ENCODE measurements at places on chromosomes 11 and 22.

DNA sequence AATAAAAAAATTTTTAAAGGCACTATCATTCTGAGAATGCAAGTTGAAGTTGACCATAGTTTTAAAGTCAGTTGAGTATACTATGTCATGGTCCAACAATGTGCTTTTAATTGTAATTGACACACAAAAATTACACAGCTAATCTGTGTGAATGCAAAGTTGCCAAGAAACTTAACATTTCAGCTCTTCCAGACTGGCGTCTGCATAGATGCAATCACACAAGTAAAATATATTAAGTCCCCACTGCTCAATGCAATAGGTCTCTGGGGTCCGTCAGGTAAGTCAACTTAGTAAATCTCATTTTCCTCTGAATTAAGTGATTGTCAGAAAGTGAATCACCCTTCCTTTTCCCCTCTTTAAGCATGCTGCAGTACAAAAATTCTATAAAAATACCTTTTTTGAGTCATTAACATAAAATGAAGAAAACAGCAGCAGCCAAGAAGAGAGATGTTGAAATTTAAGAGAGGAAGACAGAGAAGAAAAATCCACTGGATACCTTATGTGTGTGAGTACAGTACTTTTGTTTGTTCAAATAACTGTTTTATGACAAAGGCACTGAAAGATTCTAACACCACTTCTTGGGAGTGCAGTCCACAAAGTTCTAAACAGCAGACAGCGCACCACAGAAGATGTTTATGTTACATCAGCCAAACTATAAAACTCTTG, 5.1 kb downstream of the FZD4 start:
- H3K4me1 ChIP-seq: peaks cover 74% of the 10 kb centered on the region
- H3K27ac ChIP-seq: no peak overlapping the region
- H3K36me3 ChIP-seq: peaks cover 69% of the 10 kb centered on the region

DNA sequence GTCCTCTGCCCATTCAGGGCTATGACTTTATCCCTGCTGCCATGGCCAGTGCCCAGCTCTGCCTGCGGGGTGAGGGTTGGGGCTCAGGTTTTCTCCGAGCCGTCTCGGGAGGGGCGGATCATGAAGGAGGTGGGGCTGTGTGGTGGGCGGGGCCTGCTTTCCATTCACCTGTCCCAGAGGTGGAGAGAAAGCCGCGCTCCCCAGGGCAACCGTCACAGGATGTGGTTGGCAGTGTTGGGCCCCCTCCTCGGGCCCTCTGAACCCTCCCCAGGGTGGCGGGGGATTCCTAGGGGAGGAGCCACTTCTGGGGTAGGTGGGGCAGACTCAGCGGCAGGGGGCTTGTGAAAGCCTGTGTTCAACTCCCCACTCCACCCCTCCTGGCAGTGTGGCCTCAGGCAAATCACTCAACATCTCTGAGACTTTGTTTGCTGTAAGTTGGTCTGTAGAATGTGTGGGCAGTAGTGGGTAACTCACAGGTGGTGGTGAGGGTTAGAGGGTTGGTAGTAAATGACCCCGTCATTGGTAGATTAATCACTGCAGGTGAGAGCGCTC, 50.3 kb downstream of the CD6 start:
- peaks cover 19% of the 10 kb centered on the region for H3K27me3 ChIP-seq
- DNase-seq: no peak
- H3K36me3 ChIP-seq: no peaks in the 10 kb centered on the region
- peaks cover 20% of the 10 kb centered on the region for H3K4me1 ChIP-seq
- no peak overlapping the region for H3K4me3 ChIP-seq

GRCh38 chr22:48651981-48652538, 1175.6 kb downstream of the BRD1 start:
- no peak overlapping the region for H3K27ac ChIP-seq
- H3K4me1 ChIP-seq: no peaks in the 10 kb centered on the region
- peaks cover 5% of the 10 kb centered on the region for H3K27me3 ChIP-seq
- no peak for DNase-seq
- no peaks in the 10 kb centered on the region for H3K36me3 ChIP-seq

DNA sequence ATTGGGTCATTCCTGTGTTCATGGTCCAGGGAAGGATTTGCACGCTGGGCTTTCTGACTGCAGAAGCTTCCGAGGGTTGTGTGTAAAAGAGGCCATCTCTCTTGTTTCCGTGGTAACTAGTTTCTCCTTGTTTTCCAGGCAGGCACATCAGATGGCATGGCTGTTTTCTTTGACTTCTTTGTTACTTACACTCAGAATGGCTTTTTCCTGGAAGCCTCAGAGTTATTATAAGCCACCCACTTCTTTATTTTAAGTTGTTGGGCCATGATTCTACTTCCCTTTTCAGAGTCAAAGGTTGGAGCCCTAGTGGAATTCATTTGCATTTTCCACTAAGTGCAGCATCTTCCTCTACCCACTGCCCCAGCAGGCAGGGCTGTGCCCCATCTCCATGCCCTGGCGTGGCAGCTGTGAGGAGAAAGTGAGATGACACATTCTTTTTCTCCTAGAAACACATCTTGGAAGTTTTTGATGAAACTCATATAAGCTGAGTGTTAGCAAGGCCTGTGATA, 94.9 kb downstream of the PRR5L start:
- no peak for DNase-seq
- peaks cover 9% of the 10 kb centered on the region for H3K27me3 ChIP-seq
- H3K4me1 ChIP-seq: peaks cover 34% of the 10 kb centered on the region

DNA sequence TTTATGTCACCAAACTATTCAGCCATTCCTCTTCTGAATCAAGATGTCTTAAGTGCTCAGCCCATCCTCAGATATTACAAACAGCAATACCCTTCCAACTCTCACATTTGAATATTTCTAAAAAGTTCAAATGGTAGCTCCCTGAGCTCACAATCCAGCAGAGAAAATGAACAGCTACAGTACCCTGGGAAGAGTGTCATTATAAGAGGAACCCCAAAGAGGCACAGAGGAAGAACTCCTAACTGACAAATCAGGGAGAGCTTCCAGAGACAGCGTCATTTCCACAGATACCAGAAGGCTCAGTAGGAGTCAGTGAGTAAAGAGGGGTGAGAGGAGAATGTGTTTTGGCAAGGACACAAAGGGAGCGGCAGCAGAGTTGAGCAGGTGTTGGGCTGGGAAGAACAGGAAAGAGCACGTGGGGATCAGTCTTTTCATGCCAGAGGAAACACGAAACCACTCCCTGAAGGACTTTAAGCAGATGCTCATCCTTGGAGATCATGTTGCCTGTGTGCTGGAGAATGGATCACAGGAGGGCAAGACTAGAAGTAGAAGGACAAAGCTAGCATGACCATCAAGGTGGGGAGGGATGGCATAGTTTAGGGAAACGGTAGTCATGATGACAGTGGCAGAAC, 4.3 kb downstream of the CLTCL1 start:
- H3K36me3 ChIP-seq: no peaks in the 10 kb centered on the region
- peaks cover 4% of the 10 kb centered on the region for H3K27me3 ChIP-seq
- DNase-seq: no peak
- H3K4me1 ChIP-seq: peaks cover 31% of the 10 kb centered on the region
